GM19239 (cell line): ENCODE measurements at places on chromosomes 7 and 10.

DNA sequence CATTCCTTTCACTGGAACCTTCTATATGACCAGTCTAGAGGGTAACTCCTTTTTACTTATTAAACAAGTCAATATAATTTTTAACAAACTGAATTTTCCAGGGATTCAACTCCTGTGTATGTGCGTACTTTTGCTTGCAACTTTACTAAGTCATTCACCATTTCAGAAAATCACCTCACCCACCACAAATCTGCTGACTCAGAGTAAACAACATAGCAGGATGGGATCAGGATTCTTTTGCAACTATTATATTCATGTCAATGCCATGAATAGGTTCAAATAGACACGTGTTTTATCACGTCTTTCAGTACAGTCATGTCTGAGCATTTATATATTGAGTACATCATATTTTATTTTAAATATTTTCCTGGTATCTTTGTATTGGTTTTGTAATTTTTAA is 14.5 kb downstream of the CTTNBP2 start:
- no peak for DNase-seq

- no peak for DNase-seq
Observed at GRCh38 chr7:158299607-158300006, 288.0 kb downstream of the PTPRN2 start.

GRCh38 chr7:148204639-148205304 is 385.8 kb upstream of the C7orf33 start:
- no peak for DNase-seq

- no peak for DNase-seq
Observed at GRCh38 chr7:157276091-157276561, 60.7 kb upstream of the DNAJB6 start.

DNA sequence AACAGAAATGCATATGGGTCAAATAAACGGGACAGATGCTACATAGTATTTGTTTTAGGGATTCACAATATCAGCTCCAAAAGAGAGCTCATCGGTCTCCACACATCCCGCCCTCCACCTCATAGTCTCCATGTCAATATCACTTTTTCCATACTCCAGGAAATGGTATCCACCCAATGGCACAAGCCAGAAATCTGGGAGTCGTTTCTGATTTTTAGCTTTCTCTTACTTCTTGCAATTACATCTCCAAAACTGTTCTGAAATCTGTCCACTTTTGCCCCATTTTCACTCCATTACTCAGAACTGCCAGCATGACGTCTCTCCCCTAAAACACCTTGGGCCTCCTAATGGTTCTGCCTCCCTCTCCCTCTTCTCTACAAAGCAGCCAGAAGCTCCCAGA is 47.4 kb upstream of the EZH2 start:
- no peak for DNase-seq

- no peak for DNase-seq
Observed at GRCh38 chr7:148397551-148397950, 193.0 kb upstream of the C7orf33 start.

- DNase-seq = no peak
Observed at GRCh38 chr7:96686305-96686704, 23.3 kb downstream of the SEM1 start.

DNA sequence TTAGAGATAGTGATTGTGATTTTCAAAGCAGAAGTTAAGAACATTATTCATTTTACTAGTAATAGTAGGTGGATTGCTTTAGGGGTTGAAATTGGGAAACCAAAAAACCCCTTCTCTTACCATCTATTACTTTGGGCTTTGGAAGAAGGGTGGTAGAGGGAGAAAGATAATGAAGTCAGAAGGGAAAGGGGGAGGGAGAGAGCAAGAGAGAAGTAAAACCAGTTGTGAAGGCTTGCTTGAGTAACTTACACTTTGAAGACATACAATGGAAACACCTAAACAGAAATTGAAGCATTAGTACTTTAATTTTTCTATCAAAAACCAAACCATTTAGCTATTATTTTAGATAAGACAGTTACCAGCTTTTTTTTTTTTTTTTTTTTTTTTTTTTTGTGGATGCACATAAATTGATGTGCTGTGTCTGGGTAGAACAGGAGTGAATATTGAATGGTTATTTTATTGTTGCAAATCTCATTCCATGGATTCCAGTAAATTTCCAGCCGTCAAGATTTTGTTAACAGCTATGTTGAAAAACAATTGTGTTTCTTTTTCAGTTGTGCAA is 5.5 kb downstream of the PRKAR2B start:
- no peak for DNase-seq

DNA sequence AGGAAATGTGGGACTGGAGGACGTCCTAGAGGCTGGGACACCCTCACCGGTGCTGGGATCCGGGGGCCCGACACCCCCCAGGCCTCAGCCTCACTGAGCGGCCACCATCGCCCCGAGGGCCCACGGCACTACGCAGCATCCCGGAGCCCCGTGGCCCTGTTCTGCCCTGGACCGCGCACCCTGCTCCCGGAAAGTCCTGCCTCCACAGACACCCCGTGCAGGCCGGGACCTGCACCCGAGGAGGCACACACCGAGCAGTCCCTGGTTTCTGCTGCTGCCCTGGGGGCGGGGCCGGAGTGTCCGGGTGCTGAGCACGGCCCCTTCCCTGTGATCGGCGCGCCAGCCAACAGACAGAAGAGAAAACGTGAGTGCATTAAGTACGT is 18.1 kb upstream of the KNDC1 start:
- no peak for DNase-seq

GRCh38 chr7:130430841-130431666 is 9.8 kb downstream of the CEP41 start:
- no peak for DNase-seq

DNA sequence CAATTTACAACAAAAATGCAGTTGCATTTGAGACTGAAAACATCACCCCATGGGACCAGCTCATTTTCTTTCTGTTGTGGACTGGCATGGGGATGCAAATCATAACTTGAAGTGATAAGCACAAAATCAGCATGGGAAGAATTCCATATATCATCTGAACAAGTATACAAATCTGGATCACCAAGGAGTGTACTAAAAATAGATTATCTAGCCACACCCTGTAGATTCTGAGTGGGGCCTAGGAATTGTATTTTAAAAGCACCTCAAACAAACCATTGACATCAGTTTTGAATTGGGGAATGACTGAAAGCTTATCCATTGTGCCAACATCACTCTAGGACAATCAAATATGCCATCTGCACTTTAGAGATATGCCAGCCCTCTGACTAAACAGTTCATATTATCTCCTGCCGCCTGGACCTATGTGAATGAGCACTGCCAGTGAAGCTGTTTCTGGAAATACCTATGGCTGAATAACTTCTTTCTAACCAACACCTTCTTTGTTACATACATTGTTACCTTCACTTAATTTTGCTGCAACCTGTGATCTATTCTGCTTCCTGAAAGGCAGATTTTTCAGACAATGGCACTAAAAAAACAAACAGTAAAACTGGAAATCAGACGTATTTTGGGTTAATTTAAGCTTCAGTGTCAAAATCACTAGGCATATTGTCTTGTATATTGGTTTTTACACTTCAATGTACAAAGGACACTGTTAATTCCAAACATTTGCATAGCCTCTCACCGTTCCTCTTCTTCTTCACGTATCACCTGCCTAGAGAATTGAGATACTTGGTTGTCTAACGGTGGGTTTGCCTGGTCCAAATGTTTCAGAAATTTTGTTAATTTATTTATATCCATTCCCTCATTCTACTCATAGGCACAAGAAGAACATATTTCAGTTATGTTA is 42.4 kb upstream of the HGF start:
- DNase-seq = no peak

- DNase-seq = no peak
Observed at GRCh38 chr10:110279407-110279986, 25.2 kb downstream of the SMNDC1 start.

DNA sequence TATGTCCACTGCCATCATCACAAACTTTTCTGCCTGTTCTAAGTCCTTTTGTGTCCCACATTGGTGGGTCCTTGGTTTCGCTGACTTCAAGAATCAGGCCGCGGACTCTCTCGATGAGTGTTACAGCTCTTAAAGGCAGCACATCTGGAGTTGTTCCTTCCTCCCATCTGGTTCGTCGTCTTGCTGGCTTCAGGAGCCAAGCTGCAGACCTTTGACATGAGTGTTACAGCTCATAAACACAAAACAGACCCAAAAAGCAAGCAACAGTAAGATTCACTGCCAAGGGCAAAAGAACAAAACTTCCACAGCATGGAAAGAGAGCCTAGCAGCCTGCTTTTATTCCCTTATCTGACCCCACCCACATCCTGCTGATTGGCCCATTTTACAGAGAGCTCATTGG is 30.2 kb downstream of the ASNS start:
- DNase-seq = no peak

DNA sequence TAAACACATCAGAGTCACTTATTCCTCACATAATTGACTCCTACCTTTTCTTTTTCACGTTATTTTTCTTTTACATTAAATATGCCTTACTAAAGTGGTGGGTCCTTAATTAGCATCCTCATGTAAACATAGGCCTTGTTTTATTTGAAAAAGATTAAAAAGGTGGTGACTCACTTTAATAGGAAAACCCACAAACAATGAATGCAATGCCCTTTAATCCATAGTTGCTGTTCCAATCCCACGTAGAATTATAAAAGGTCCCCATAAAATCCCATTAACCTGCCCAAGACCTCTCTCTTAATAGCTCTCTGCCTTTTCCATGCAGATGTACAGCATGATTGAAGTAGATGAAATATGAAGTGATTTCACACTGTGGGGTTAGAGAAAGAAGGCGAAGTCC is 32.2 kb downstream of the SLC16A12 start:
- DNase-seq = no peak

- no peak for DNase-seq
Observed at GRCh38 chr10:67725567-67725966, 29.6 kb upstream of the CTNNA3 start.

- DNase-seq = no peak
Observed at GRCh38 chr7:55588976-55589604, 16.8 kb upstream of the VOPP1 start.

DNA sequence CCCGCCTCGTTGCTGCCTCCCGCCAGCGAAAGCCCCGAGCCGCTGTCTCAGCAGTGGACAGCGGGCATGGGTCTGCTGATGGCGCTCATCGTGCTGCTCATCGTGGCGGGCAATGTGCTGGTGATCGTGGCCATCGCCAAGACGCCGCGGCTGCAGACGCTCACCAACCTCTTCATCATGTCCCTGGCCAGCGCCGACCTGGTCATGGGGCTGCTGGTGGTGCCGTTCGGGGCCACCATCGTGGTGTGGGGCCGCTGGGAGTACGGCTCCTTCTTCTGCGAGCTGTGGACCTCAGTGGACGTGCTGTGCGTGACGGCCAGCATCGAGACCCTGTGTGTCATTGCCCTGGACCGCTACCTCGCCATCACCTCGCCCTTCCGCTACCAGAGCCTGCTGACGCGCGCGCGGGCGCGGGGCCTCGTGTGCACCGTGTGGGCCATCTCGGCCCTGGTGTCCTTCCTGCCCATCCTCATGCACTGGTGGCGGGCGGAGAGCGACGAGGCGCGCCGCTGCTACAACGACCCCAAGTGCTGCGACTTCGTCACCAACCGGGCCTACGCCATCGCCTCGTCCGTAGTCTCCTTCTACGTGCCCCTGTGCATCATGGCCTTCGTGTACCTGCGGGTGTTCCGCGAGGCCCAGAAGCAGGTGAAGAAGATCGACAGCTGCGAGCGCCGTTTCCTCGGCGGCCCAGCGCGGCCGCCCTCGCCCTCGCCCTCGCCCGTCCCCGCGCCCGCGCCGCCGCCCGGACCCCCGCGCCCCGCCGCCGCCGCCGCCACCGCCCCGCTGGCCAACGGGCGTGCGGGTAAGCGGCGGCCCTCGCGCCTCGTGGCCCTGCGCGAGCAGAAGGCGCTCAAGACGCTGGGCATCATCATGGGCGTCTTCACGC is 825 bp downstream of the ADRB1 start:
- DNase-seq = peak; percentile 12

DNA sequence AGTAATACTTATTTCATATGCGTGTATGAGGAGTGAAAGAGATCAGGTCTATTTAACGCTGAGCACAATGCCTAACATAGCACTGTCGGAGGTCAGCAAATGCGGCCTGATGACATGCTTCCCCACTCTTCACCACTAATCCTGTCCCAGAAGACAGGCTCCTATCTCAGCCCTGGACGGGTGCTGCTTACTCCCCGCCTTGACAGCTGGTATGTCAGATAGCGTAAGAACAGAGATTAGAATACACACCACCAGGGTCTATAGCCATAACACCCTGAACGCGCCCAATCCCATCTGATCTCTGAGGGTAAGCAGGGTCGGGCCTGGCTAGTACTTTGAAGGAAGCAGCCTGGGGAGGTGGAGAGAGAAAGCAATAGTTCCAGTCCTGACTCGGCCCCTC is 32.3 kb upstream of the TM9SF3 start:
- no peak for DNase-seq

- DNase-seq = no peak
Observed at GRCh38 chr7:100818825-100819224, 8.5 kb downstream of the EPHB4 start.

DNA sequence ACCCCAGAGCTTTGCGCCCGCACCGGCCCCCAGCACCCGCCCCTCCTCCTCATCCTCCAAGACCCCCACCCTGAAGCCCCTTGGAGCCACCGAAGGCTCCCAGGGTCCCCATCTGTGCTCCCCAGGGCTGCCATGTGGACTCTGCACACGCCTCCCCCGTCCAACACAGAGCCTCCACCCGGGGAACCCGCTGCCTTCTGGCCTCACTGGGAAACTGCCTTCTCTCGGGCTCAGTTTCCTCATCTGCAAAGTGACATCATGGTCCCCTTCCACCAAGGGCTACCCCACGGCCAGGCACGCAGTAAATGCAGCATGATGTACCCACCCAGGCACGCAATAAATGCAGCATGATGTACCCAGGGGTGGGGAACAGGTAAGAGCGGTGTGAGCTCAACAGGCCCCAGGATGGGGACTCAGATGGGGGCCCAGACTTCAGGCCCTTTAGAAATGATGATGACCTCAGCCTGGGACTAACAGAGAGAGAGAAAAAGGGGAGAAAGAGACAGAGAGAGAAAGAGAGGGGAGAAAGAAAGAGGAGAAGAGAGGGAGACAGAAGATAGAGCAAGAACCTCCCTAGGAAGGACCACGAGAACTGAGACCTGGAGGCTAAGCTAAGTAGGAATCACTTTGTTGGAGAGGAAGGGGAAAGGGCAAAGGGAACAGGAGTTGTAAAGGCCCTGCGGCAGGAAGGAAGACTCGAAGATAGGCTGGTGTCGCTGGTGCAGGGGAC is 2.5 kb upstream of the MICALL2 start:
- no peak for DNase-seq

- DNase-seq = no peak
Observed at GRCh38 chr10:113709221-113709838, 29.6 kb downstream of the CASP7 start.

DNA sequence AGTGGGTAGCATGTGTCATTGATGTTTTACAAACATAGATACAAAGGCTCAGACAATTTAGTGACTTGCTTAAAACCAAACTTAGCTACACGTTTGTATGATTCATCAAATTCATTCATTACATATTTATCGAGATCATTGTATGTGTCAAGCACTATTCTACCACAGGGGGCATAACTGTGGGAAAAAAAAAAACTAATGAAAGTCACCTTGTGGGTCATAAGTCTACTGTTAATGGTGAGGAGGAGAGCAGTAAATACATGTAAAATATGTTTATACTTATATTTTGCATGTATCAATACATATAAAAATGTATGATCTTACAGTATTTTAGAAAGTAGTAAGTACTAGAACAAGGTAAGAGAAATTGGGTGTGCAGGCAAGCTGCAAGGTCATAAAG is 933.8 kb downstream of the IPMK start:
- no peak for DNase-seq
